Mammary microvascular endothelial cell (primary cell): ENCODE measurements at places on chromosomes 3 and 15. TPM values are rescaled to one million over a fixed set of nuclear protein-coding genes. Genes with fewer than 3 reads are reported as not detected.

Gene GMNC
- total RNA-seq, result 0.13 and 0.54 TPM in 2 replicates

Gene CIDEC
- not detected in 2 replicates for total RNA-seq

Gene FSTL1
- 244 and 258 TPM in 2 replicates for total RNA-seq

Gene TTC23
- 12.0 and 13.2 TPM in 2 replicates for total RNA-seq

Gene TLR9
- total RNA-seq, result not detected in 2 replicates

Gene FBXL2
- total RNA-seq, result 17.6 and 18.1 TPM in 2 replicates

Gene ROPN1B
- total RNA-seq, result not detected in 2 replicates

Gene SOX14
- not detected in 2 replicates for total RNA-seq

Gene PRR20G
- not detected in 2 replicates for total RNA-seq
